ENCODE measurements at places on chromosomes 4 and X. TPM values are rescaled to one million over a fixed set of nuclear protein-coding genes. Genes with fewer than 3 reads are reported as not detected.

GRCh38 chrX:72569786-72570185 is 2.9 kb downstream of the HDAC8 start:
- no peak for DNase-seq

GRCh38 chr4:138235419-138235952 is 6.7 kb downstream of the SLC7A11 start:
- no peak for DNase-seq

- no peak for DNase-seq
Observed at GRCh38 chrX:41827886-41828285, 95.5 kb downstream of the CASK start.

Gene CXCL3
- total RNA-seq = not detected

GRCh38 chr4:187666034-187666433 is 329.5 kb upstream of the ZFP42 start:
- no peak for DNase-seq

DNA sequence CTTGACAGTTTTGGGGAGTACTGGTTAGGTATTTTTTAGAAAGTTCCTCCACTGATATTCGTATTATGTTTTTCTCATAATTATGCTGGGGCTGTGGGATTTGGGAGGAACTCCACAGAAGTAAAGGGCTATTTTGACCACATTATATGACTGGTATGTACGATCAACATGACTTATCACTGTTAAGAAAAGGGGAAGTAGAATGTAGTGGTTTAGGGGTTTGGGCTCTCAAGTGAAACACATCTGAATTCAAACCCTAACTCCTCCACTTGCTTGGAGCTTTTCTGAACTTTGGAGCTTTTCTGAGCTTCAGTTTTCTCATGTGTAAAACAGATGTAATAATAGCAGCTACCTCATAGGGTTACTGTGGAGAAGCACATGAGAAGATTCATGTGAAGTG is 96.4 kb upstream of the C1GALT1C1 start:
- DNase-seq = no peak

Gene COX7B2
- total RNA-seq = not detected

DNA sequence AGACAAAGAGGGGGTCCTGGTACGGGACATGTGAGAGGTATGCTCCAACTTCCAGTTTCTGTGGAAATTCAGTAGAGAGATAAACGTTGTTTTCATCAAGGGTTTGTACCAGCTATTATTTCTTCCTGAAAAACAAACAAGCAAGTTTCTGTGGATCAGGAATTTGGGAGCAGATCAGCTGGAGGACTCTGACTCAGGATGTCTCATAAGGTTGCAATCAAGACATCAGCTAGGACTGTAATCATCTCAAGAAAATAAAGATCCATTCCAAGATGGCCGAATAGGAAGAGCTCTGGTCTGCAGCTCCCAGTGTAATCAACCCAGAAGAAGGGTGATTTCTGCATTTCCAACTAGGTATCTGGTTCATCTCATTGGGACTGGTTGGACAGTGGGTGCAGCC is 23.5 kb upstream of the NFKB1 start:
- no peak for DNase-seq

GRCh38 chr4:152691761-152692160 is 12.0 kb upstream of the TMEM154 start:
- DNase-seq = no peak

DNA sequence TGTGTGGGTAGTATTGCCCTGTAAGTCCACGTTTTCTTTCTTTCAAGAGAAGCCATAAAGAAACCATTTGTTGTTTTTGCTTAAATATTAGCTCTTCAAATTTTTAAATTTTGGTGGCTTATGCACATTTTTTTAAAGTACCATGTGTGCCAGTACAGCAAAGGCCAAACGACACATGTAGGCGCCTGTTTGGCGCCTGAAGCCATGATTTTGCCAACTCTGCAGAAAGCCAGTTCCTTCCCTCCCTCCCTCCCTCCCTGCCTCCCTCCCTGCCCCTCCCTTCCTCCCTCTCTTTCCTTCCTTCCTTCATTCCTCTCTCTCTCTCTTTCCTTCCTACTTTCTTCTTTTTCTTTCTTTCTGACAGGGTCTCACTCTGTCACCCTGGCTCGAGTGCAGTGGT is 65.9 kb upstream of the LIMCH1 start:
- no peak for DNase-seq

Gene GPRIN3
- 5.2 TPM for total RNA-seq

GRCh38 chr4:186061921-186062320 is 7.0 kb upstream of the TLR3 start:
- DNase-seq = no peak

Gene AFP
- total RNA-seq = not detected

DNA sequence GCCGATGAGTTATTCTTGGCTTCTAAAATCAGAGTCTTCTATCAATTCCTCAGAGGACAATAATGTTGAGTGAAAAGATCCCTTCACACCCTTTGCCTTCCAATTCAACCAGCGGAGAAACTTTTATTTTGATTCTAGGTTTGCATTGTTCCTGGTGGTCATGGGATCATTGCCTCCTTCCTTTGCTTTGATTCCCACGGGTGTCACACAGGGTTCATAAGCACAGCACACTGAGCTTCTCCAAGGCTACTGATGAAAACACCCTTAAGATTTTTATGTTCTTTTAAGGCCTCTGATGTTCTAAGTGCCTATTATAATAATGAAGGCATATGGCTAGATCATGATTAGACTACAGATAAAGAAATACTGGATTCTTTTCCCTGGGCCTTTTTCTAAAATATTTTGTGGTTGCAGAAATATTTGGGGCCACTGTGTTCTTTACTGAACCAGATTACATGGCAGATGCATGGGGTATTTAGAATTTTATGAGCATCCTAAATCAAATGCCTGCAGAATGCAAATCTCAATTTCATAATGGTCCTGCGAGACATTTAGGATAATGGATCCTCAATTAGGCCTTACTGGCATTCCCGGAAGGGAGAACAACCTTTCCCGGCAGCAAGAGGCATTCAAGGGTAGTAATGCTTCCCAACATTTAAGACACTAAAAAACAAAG is 43.9 kb upstream of the FGFBP2 start:
- no peak for DNase-seq

- no peak for DNase-seq
Observed at GRCh38 chr4:23614284-23614892, 275.5 kb downstream of the PPARGC1A start.

GRCh38 chrX:39773923-39774773 is 323.6 kb downstream of the BCOR start:
- no peak for DNase-seq

DNA sequence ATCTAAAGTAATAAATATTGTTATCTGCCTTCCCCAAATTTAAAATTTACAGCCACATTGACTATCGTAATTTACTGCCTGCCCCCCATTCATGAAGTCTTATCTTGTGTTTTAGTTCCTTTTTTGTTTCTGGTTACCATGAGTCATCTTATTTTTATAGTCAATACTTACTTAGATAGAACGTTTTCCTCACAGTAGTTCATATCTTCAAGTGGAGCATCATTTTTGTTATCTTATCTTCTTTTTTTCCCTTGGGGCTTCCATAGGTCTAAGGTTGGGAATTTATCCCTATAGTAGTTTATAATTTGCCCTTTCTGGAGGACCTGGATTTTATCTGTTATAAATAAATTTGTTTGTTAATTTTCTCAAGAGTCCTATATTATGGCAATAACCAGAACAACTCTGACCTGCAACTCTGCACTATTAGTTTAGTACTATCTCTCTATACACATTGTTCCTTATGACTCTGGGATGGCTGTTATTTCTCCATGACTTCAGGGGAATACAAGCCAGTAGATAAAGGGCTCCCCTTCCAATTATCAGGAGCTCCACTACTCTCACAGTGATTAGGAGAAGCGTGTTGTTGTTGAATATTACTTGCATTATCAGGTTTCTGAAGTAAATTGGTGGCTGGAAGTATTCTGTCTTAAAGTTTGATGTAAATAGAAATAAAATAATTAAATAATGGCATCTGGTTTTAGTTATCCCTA is 330.6 kb downstream of the GALNTL6 start:
- no peak for DNase-seq

Gene POU4F2
- total RNA-seq = not detected

Gene GAB1
- total RNA-seq = 65.4 TPM

Gene MAGEC3
- not detected for total RNA-seq

DNA sequence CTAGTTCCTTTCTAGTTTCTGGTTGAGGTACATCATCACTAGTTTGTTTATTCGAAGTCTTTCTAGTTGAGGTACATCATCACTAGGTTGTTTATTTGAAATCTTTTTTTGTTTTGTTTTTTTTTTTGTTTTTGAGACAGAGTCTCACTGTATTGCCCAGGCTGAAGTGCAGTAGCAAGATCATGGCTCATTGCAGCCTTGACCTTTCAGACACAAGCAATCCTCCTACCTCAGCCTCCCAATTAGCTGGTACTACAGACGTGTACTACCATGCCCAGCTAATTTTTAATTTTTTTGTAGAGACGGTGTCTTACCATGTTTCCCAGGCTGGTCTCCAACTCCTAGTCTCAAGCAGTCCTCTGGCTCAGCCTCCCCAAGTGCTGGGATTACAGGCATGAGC is 54.9 kb downstream of the CEP135 start:
- no peak for DNase-seq

Data from right atrium auricular region (tissue), 2 donors.